ENCODE measurements at places on chromosomes 1 and 21.

GRCh38 chr21:40618191-40618973 is 228.6 kb downstream of the DSCAM start:
- no peak for DNase-seq

- DNase-seq, result no peak
Measured at GRCh38 chr1:155892796-155893195, 18.4 kb downstream of the RIT1 start.

GRCh38 chr1:107342768-107343167 is 201.9 kb downstream of the NTNG1 start:
- DNase-seq, result no peak

- no peak for DNase-seq
Measured at GRCh38 chr21:43328958-43329691, 97.8 kb downstream of the SIK1 start.

- no peak for DNase-seq
Measured at GRCh38 chr1:200291106-200291505, 118.7 kb downstream of the ZNF281 start.
